Right ventricle myocardium inferior (tissue), 1 donor: ENCODE measurements at places on chromosomes 6 and 20. TPM values are rescaled to one million over a fixed set of nuclear protein-coding genes. Genes with fewer than 3 reads are reported as not detected.

DNA sequence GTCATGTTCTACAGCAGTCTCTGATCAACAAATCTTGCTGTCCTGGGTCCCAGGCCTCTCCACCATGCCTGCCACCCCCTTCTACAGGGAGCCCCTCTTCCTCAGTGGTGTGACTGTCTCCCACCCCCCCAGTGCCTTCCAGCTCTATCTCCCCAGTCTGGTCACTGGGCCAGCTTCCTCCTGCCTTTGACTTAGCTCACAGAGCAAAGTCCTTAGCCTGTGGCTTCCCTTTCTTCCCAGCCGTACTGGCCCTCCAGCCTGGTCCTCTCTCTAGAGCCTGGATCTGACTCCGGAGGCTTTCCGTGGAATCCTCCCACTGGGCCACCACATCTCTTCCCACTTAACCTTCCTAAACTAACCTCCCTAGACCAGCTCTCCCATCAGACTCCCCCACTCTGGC lies 17.0 kb downstream of the MAPK13 start:
- DNase-seq = no peak

- no peak for DNase-seq
Measured at GRCh38 chr6:63447134-63447533, 125.1 kb upstream of the LOC128125822 start.

DNA sequence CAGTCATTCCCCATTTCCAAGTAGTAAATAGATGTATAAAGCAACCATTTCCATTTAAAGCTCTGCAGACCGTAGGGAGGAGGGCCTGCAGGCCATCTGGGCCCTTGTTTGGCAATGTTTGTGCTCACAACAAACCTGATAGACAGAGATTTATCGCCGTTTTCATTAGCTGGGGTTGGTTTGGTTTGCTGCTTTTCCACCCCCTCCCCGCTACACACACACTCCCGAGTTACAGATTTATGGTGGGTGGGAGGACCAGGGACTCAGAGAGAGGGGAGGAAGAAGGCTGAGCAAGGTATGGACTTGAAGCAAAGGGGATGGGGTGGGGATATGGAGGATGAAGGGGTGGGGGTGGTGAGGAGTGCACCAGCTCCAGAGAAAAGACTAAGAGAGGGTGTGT lies 36.6 kb upstream of the FOXP4 start:
- no peak for DNase-seq

- peak; percentile 90 for DNase-seq
Measured at GRCh38 chr20:1313236-1313964, 15.5 kb downstream of the SDCBP2 start.

- DNase-seq = no peak
Measured at GRCh38 chr6:162603231-162604015, 124.1 kb downstream of the PRKN start.

DNA sequence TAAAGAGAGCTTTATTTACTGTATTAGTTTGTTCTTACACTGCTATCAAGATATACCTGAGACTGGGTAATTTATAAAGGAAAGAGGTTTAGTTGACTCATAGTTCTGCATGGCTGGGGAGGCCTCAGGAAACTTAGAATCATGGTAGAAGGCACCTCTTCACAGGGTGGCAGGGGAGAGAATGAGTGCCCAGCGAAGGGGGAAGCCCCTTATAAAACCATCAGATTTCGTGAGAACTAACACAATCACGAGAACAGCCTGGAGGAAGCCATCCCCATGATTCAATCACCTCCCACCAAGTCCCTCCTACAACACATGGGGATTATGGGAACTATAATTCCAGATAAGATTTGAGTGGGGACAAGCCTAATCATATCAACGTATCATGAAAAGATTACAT lies 27.2 kb downstream of the ARID1B start:
- no peak for DNase-seq

GRCh38 chr6:7216941-7217621 lies 95.9 kb downstream of the SSR1 start:
- no peak for DNase-seq

DNA sequence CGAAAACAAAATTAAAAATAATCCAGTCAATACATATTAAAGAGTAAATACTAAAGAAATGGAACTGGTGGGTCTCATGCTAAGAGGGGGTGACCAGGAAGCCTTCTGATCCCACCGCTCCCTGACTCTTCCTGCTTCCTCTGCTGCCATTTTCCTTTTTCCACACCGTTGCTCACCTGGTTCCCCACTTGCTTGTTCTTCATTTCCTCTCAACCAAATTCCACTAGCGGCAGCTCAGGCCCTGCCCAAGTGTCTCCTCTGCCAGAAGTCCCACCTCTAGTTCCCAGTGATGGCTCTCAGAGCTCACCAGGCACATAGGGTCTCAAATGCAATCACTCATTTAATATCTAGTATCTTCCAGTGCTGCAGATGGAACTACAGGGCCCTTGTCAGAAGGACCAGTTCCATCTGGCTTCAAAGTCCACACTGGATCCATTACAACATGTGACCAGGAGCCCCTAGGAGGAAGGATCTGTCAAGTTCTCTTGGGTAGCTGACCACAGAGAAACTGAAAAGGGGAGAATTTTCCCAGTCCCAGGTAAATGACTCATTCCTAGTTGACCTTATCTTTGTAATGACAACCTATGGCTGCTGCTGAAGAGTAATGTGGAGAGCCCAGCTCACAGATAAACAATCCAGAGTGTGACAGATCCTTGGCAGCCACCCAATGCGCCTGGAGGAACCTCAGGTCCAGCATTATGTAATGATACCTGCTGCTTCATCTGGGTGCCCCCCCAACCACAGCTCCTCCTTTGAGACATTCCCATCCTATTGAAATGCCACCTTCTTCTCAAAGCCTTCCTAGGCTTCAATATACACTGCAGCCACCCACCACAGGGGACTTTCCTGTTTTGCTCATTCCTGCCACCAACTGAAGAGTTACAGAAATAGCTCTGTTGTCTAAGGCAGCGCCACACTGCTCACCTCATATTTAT lies 38.2 kb downstream of the ELMO2 start:
- no peak for DNase-seq

DNA sequence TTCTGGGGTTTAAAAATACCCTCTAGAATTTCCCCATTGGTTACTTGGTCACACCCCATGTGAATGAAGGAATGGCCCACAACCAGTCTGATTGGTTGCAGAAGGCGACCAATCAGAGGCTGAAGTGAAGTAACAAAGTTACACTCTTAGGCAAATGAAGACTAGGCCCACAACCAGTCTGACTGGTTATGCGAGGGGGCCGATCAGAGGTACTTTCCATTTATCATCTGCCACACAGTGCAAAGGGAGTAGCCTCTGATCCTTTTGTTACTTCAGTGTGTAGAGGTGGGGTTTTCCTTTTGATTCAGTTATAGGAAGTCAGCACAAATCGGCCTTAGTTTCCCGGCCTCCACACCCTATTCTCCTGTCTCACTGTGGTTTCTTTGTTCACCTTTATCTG lies 61.2 kb upstream of the SGK1 start:
- no peak for DNase-seq

GRCh38 chr20:57013741-57014140 lies 252.7 kb downstream of the BMP7 start:
- DNase-seq = no peak

- DNase-seq = no peak
Measured at GRCh38 chr20:46188866-46189541, 70.9 kb downstream of the CD40 start.

GRCh38 chr20:61162451-61162850 lies 89.6 kb upstream of the CDH4 start:
- DNase-seq = no peak

DNA sequence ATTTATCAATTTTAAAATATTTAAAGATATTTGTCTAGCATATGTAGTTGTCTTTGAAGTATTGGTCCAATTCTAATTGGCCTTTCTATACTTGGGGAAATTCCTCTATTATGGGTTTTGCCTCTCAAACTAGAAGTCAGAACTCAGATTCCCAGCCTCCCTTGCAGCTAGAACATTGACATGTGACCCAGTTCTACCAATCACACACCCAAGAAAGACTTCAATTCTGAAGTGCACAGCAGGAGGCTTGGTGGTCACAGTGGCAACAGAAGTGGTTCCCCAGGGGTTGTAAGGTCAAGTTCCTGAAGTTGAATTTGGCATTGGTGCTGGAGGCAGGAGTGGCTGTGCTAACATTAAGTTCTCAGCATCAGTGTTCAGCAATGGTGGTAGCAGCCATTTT lies 14.8 kb upstream of the FKBP5 start:
- no peak for DNase-seq

DNA sequence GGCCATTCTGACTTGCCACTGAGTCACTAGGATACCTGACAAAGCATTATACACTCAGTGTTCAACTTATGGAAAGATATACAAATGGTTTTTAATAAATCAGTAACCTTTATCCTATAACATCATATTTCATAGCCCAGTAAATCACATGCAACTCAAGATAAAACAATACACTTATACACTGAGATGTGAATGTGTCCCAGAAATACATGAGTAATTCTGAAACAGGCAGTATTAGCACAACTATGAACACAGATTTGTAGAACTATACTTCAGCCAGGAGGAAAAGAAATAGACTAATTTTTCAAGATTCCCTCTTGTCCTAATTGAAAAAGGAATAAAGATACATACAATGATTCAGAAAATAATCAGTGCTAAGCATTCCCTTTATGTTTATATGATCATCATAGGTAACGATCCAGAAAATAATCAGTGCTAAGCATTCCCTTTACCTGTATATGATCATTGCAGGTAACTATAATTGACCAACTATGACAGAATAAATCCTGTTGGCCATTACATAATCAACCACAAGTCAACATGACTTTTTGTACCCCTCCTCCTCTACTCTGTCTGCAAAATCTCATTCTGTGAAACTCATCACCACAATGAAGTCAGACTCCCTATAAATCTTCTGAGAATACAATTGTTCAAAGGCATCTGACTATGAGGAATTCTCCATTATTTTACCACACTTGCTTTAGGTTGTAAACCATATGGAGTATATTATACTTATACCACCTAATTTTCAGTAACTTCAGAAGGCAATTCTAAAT lies 30.3 kb downstream of the HACE1 start:
- DNase-seq = no peak

GRCh38 chr6:133966654-133967329 lies 13.8 kb downstream of the TBPL1 start:
- DNase-seq = no peak

DNA sequence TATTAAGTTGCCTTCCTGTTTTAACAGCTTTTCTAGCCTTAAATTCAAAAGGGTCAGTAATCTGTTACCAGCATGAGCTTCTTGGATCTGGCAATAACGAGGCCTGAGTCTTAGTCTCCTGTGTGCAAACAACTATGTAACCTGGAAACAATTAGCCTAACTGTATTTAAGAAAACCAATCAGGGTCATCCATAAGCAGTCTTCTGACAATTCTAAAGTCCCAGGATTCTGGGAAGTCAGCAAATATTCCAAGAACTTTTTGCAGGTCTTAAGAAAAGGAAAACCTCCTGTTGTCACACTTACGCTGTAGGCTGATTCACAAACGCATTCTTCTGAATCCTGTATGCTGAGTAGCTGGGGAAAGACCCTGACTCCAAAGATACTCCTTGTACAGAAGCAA lies 90.4 kb downstream of the COL12A1 start:
- no peak for DNase-seq

- DNase-seq = no peak
Measured at GRCh38 chr6:73739096-73739495, 43.1 kb downstream of the CD109 start.

DNA sequence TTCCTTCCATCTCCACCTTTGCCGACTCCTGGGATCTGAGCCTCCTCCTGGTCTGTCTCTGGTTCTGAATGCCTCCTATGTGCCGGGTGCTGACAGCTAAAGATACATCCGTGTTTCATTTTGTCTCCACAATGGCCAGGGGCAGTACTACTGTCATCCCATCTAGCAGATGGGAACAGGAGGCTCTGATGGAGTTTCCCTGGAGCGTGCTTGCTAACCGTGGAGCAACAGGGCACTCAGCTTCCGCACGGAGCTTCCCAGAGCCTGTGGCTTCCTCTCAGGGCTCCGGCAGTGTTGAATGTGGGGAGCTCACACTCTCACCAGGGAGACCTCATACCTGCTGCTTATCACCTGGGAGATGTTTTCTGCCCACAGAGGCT lies 11.9 kb upstream of the NPBWR2 start:
- no peak for DNase-seq

DNA sequence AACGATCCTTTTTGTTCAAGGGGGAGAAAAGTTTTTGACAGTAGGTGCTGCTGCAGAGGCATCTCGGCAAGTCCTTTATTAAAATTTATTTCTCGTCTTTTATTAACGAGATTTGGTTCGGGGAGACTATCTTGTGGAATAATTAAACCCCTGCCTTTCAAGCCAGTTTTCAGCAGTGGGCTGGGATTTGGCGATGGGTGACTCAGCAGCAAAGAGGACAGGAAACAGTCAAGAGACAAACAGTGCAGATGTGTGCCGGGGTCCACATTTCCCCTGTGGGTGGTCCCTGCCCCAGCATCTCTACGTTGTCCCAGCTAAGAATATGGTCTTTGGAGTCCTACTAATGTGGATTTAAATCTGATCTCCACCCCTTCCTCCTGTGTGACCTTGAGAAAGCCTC lies 282.8 kb downstream of the CDH26 start:
- DNase-seq = no peak

GRCh38 chr20:4946986-4947385 lies 54.3 kb downstream of the SLC23A2 start:
- DNase-seq = no peak

The FAM162B gene
- total RNA-seq = 3.8 TPM

The TNNC2 gene
- total RNA-seq = not detected

The IMPG1 gene
- total RNA-seq = not detected

The C6orf62 gene
- total RNA-seq = 43.2 TPM

The LY6G5C gene
- total RNA-seq = 1.5 TPM

The KIZ gene
- total RNA-seq = 28.0 TPM

The PPP1R16B gene
- 9.0 TPM for total RNA-seq

The HLA-F gene
- total RNA-seq = 32.6 TPM

The RIPOR2 gene
- 2.6 TPM for total RNA-seq

The CYP24A1 gene
- total RNA-seq = not detected

The TNFRSF21 gene
- total RNA-seq = 15.3 TPM

The DLK2 gene
- total RNA-seq = 1.9 TPM

The CDK5RAP1 gene
- 18.3 TPM for total RNA-seq

The HS3ST5 gene
- total RNA-seq = not detected
